ENCODE measurements at places on chromosomes 2 and 18. TPM values are rescaled to one million over a fixed set of nuclear protein-coding genes. Genes with fewer than 3 reads are reported as not detected.

DNA sequence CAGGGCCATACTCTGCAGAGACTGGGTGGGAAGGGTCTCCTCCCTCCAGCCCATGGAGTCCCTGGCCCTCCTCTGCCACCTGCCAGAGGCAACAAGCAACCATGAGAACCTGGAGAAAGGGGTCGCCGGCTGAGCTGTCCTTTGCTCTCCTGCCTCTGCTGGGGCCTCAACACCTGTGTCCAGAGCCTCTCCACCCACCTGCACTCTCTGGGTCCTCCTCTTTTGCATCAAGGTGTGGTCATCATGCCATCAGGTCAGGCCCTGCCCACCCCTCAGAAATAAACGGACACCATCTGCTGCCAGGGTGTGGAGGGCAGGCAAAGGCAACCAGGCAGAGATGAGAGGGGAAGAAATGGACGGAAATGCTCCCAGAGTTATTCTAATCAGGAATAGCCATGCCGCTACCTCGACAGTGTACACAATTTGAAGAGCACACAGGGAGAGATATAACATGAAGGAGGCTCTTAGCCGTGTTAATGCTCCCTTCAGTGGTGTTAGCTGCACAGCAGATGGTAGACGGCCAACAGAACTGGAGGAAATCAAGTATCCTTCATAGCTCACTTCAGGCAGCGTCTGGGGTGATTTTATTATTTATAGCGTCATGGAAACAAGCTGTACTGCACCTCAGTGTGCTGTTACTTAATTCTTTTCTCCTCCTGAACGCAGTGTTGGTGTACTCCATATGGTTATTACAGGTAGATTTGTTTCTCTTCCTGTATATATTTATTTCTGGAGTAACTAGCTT lies 247.9 kb downstream of the TSN start:
- DNase-seq = no peak

DNA sequence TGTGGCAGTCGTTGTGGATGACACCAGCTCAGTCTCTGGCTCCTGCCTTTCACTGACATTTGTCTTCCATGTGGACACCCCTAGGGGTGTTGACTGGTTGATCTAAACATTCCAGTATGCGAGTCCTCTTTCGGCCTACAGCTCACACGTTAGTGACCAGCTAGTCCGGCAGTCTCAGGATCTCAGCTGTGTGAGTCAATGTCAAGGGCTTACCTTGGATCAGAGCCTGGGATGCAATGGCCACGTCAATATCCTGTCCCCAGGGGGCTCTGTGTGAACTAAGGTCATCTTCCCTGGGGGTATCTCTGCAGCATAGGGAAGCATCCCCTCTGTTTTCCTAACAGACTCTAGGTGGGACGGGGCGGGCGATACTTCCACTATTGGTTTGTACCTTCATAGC lies 35.1 kb upstream of the YWHAQ start:
- DNase-seq = peak; percentile 26

GRCh38 chr18:76957384-76958355 lies 135.3 kb downstream of the ZNF236 start:
- no peak for DNase-seq

DNA sequence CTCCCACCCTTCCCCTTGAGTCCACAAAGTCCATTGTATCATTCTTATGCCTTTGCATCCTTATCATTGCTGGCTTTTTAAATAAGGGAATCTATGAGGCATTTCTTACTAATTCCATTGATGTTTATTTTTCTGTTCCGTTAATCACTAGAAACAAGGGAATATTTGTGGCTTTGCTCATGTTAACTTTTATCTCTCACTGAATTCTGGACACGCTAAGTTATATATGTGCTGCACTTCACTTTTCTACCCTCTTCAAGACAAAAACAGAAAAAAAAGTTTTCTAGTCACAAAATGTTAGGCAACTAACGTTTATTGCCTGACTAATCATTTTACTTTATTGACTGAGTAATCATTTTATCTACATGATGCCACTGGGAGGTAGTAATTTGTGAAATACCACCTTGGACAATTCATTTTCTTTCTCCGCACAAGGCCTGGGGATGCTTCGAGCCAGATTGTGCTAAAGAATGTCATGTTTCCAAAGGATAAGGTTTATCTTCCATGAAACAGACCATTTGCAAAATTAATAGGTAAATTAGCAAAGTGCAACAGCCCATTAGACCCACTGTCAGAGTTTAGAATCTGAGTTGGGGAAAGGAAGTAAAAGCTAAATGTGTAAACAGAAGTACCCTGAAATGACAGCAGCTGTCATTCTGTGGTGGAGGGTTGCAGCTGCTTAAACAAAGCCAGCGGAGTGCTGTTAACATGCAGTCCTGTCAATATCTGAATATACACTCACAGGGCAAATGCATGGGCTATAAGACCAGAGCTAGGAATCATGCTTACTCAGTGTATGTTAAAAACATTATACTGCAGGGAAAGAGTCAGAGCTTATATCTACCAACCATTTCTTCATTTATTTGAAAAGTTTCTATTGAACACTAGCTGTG lies 658.7 kb downstream of the CNTNAP5 start:
- no peak for DNase-seq

- DNase-seq = no peak
Observed at GRCh38 chr2:226136739-226137138, 662.9 kb downstream of the IRS1 start.

The IL36RN gene
- not detected for total RNA-seq

GRCh38 chr2:189592353-189592984 lies 11.9 kb upstream of the SLC40A1 start:
- no peak for DNase-seq

The SCN2A gene
- total RNA-seq = 0.07 TPM

DNA sequence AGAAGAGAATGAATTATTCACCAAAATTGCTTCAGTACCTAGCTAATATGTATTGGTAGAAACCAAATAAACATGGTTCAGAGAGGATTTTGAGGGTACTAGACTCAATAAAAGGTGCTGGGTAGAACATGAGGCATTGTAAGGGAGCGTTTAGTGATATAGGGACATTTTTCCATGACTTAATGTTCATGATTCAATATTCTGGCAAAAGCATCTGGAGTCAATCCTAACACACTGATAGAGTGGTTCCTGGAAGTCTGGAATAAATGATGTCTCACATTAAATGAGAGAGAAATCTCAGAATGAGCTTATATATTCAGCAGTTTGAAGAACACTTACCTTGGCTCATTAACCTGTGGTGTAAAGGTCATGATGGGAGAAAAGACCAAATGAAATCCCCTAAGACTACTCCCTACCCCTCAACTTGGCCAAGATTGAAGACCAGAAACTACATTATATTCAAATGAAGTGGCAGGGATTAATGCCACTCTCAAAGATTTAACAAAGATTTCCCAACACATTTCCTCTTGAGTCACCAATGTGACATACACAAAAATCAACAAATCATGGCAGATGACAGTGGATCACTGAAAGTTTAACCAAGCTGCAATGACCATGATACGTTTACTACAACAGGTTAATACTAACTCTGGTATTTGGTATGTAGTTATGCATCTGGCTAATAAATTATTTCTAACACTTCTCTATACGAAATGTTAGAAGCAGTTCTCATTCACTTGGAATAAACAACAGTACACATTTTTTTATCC lies 309.5 kb downstream of the SATB2 start:
- DNase-seq = peak; percentile 83

DNA sequence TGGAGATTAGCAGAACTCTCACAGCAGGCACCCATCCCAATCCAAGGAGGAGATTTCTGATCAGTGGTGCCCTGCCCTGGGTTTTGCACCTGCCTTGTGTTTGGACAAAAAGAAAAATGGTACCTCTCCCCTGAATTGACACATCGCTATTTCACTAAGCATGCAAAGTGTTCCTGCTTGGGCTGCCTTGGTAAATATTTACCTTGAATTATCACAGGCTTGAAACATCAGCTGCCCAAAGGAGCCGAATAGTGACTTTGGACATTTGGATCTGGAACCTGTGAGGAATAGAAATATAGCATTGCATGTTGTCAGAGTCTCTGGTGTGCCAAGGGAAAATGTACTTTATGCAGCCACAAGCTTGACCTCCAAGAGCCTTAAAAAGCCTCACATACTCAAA lies 926.4 kb upstream of the FANCL start:
- no peak for DNase-seq

DNA sequence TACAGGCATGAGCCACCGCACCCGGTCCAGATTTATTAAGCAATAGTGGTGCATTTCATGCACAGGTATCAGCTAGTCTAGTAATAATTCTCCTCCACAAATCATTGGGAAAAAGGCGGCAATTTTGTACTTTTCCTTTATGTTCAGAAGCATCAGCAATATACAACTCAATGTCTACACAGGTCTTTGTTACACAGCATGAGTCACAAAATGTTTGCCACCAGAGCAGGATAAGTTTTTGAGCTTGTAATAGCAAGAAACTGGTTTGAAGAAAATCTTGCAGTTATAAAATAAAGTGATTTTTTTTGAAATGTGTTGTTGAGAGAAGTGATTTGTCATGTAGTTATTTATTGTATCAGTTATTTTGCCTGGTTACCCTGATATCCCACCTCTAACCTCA lies 4.8 kb upstream of the ITPRIPL1 start:
- DNase-seq = no peak

The SH3BP4 gene
- total RNA-seq = 67.6 TPM

DNA sequence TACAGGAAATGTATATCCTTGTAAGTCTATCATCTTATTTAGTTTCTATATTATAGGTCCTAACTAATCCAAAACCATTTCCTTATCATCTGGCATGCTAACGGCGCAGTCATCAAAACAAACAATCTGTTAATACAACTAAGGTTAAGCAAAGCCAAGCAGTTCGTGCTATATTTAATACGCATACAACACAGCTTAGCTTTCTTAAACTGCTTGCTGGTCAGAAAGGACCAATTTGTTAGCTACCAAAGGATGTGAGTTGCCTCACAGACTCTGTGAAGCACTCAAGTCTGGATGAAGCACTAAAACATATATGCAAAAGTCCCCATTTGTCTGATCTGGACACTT lies 67.0 kb downstream of the ZEB2 start:
- no peak for DNase-seq

The PSMA8 gene
- not detected for total RNA-seq

The RIF1 gene
- 26.2 TPM for total RNA-seq

- no peak for DNase-seq
Observed at GRCh38 chr2:170215021-170215420, 37.1 kb downstream of the MYO3B start.

GRCh38 chr18:21484851-21485636 lies 115.5 kb downstream of the ESCO1 start:
- DNase-seq = no peak

DNA sequence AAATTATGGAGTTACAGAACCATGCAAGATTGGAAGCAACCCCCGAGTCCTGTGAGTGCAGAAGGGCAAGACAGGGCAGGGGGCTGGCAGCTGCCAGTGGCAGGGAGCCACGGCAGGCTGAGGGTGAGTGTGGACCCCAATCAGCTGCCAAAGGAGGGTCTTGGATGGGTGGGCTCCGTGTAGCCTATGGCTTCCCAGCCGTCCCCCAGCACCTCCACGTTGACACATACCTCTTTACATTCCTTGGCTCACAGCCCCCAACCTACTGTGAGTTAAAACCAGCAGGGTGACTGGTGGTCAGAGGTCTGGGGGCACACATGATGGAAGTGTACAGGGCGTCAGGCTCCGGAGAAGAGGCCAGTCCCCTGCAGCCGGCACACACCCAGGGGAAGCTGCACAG lies 60.9 kb upstream of the SALL3 start:
- no peak for DNase-seq

GRCh38 chr2:229073935-229074334 lies 197.2 kb downstream of the PID1 start:
- DNase-seq = no peak

DNA sequence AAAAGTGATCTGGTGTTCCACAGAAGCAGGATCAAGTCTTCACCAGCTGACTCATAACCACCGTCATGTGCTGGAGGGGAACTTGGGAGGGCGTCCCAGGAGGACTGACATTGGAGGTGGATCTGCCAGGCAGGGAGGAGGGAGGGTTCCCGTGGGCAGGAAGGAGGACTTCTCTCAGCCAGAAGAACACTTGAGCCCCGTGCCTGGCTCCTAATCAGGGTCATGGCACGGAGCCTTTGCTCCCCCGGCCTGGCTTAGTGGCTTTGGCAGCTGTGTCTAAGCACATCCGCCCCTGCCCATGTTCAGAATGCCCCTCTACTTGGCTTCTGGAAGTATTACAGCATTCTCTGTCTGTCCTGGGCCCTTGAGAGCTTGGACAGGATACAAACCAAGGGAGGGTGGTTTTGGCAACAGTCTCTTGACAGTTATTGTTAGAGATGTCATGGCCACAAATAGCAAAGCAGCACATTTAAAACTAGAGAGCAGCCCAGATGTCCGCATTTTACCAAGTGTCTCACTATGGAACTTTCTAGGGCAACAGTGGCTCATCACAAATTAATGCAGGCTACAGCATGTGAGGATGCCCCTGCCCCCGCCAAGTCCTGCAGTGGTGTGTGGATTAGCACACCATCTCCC lies 11.5 kb downstream of the PPP1R7 start:
- no peak for DNase-seq

- no peak for DNase-seq
Observed at GRCh38 chr2:238161291-238162051, 2.7 kb downstream of the ERFE start.

DNA sequence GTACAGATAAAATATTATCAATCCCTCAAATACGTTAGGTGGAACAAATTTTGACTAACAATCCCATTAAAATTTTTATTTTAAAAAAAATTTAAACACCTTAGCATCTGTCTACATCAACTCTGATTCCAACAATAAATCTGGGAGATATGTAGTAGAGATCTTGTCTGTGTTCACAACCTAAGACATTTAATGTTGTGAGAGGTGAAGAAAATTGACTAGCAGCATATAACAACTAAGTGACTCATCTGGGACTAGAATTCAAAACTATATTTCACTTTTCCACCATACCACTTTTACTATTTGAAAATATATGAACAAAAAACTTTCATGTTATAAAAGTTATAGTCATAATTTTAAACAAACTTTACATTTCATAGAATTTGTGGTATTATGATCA lies 97.9 kb downstream of the ATAD2B start:
- DNase-seq = no peak

The PLA2R1 gene
- 1.3 TPM for total RNA-seq

The ZSWIM2 gene
- not detected for total RNA-seq

GRCh38 chr2:187959821-187960220 lies 331.9 kb upstream of the GULP1 start:
- DNase-seq = peak; percentile 26

The PDE11A gene
- 1.2 TPM for total RNA-seq

GRCh38 chr18:22428672-22429071 lies 11.0 kb upstream of the CTAGE1 start:
- DNase-seq = no peak

GRCh38 chr2:40332191-40332826 lies 119.6 kb downstream of the SLC8A1 start:
- DNase-seq = no peak

GRCh38 chr2:46177461-46178089 lies 119.6 kb upstream of the EPAS1 start:
- no peak for DNase-seq

The ANO7 gene
- 1.2 TPM for total RNA-seq

GRCh38 chr18:5122272-5122671 lies 74.8 kb downstream of the AKAIN1 start:
- no peak for DNase-seq

- no peak for DNase-seq
Observed at GRCh38 chr2:64400105-64400728, 53.7 kb upstream of the LGALSL start.

The LOXL3 gene
- total RNA-seq = 5.9 TPM

- DNase-seq = no peak
Observed at GRCh38 chr2:134582547-134582899, 136.3 kb downstream of the TMEM163 start.

All from epithelial cell of proximal tubule (primary cell).